ENCODE measurements at places on chromosomes 1 and 21.

- DNase-seq = no peak
These were observed 3.0 kb downstream of the NTRK1 start for GRCh38 chr1:156863631-156864030.

GRCh38 chr1:167587872-167588271 is 34.3 kb upstream of the CREG1 start:
- no peak for DNase-seq

GRCh38 chr1:215119056-215119455 is 36.5 kb downstream of the KCNK2 start:
- no peak for DNase-seq

DNA sequence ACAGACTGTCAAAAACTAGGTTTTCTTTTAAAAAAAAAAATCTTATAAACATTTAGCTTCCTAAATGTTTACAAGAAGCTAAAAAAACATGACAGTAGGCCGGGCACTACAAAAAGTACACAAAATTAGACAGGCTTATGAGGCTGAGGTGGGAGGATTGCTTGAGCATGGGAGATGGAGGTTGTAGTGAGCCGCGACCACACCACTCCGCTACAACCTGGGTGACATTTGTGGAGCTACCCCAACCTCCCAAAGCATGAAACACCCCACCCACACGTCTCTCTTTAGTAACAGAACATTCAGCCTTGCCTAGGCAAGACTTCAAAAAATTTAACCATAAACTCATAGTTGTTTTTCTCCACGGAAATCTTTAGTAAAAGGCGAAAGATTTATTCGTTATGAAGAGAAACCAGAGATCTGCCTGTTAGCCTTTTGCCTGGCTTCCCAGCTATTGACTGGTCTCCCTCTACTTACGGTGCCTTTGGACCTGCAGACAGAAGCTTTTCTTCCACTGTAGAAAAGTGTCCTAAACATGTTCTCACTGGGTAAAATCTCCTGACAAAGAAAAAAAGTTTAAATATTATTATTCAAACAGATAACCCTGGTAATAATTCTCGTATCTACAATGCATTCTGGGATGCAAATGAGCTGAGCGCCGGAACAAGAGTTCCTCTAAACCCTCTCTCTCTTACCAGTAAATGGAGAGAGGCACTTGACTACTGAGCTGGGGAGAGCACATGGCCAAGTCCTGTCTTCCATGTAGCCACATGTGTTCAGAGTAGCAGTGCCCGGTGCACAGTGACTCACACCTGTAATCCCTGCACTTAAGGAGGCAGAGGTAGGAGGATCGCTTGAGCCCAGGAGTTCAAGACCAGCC is 9.2 kb downstream of the RNU5D-1 start:
- no peak for DNase-seq

DNA sequence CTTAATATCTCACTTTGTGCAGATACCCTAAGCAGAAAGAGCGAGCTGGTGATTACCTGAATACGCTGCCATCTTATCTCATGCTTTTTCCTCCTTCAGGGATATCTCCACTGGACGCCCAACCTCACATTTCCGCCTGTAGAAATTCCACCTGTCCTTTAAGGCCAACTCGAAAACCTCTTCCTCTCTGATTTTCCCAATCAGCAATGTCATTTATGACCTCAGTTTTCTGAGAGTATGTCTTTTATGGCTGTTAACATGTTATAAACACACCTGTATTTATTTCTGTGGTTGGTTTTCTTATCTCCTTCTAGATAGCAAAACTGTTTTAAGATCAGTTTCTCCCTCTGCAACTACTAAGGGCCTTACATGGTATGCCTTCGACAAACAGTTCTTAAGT is 41.1 kb downstream of the CD34 start:
- DNase-seq = no peak

- no peak for DNase-seq
These were observed 84.7 kb downstream of the LRRC53 start for GRCh38 chr1:74427681-74428080.

DNA sequence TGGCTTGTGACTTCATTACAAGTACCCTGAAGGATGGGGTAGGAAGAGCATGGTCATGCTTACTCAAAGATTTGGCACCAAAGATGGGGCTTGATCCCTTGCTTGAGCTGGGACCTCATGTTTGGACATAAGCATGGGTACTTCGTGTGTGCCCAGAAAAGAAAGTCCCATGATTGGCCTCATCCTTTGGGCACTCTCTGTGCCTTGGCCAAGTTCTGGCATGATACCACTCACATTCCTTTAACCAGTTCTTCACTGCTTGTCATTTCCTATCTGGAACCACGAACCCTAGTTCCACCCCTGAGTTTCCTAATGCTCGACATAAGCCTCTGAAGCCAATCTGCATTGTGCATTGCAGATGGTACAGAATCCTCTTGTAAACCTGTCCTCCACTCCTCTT is 107.0 kb downstream of the NAV1 start:
- no peak for DNase-seq

GRCh38 chr1:243447347-243447746 is 191.5 kb downstream of the SDCCAG8 start:
- DNase-seq = no peak

- no peak for DNase-seq
These were observed 33.2 kb upstream of the KIAA0040 start for GRCh38 chr1:175225805-175226129.

DNA sequence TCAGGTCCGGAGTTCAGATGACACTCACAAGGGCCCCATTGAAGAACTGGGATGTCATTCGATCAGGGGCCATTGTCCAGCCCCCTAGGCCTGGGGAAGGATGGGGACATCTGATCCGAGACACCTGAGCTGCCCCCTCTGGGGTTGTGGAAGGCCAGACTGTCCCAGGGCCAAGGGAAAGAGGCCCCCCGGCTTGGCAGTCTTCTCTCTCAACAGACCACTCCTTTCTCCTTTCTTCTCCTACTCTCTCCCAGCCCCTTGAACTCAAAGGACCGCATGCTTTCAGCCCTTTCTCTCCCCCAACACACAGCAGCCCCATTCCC is 1.1 kb downstream of the S100A1 start:
- no peak for DNase-seq

DNA sequence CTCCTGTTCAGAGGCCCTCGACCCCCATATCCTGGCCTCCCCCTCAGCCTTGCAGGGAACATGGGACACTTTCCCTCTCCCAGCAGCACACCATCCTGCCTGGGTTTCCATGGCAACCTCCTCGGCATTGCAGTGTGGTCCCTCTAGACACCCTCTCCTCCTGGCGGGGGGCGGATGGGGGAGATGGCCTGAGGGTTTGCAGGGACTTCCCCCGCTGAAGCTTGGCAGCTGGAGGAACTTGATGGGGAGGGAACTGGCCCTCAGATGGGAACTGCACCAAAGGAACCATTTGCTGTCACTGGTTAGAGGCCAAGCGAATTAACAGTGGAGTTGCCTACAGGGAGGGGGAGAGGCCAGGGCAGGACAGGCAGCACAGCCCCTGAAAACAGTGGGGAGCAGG is 28.7 kb downstream of the RIMS3 start:
- DNase-seq = no peak

- DNase-seq = no peak
These were observed 341.0 kb upstream of the NEGR1 start for GRCh38 chr1:72623299-72623708.

GRCh38 chr1:82731216-82731615 is 930.5 kb downstream of the ADGRL2 start:
- no peak for DNase-seq

DNA sequence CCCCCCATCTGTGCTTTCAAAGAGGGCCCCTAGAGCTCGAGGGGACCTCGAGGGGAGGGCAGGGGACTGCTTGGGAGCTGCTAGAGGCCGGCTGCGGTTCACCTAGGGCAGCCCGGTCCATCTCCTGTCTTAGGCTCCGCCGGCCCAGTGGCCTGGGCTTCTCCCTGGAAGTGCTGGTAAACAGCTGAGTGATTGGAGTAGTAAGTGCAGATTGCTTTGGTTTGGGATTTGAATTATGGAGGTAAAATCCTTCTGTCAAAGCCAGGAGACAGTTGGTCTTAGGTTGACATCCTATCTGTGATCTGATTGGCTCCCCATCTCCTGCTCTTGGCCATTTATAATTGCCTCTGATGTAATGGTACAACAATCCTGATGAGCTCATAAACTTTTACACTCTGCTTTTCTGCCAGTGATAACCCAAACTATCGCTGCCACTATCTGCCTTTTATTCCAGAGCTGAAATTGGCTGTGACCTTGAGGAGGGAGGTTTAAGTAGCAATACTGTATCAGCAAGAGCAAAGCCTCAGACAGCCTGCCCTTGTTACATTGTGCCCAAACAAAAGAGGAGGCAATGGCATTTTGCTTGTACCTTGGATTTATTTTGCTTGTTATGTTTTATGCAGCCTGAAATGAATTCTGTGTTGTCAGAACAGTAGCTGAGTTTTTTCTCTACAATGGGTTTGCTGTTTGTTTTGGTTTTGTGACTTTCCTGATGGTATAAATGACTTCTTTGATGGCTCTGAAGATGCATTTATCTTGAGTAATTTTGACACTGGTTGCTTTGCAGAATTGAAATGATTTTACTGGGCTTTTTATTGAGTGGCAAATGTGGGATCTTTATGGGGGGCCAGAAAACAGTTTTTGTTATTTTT is 2.4 kb downstream of the ARID1A start:
- peak; percentile 45 for DNase-seq

DNA sequence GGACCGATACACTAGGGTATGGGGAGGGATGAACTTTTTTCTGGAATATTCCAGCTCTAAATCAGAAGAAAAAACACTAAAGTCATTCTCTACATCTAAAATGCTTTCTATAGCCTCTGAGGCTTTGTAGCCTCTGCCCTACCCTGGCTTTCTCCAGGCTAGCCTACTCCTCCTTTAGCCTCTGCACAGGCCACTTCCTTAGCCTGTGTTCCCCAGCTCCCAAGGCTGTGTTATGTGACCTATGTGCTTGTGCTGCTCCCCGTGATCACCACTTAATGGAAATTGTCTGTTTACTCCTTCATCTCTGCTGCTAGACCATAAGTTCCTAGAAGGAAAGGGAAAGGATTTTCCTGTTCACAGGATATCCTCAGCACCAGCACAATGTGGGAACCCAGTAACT is 92.8 kb downstream of the SEC16B start:
- DNase-seq = no peak

DNA sequence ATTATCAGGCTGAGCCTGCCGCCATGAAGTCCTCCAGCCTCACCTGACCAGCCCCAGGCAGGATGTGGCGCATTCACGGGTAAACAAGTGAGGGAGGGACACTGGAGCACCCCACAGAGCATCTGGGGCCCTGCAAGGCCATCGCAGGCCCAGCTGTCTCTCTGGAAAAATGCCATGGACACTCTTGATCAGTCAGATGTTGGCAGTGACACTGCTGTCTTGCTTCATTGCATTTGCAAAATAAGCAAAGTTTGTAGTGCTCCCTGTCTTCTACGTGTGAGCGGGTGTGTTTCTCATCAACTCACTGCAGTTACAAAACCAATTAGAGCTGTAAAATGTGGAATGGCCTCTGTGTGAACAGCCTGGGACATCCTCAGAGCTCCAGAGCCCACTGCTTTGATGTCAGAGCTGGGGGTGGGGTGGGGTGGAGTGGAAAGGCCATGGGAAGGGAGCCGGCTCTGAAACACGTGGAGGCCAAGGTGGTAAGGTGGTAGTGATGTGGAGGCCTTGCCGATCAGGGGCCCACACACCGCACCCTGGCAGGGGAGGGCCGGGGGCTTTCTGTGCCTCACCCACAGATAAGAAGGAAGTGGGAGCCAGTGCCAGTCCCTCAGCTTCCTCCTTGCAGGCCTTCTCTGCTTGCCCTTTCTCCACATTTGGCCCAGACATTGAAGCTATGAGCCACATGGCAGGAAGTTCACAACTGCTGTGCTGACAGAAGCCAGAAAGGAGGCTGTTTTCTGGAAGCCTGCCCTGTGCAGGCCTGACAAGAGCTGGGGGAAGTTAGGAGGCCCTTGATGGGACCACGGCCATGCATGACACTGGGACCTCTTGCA is 254.9 kb downstream of the RHOU start:
- peak; percentile 47 for DNase-seq

All from hypothalamus (tissue), 51 donors.